B cell (primary cell): ENCODE measurements at places on chromosomes 1 and 21. TPM values are rescaled to one million over a fixed set of nuclear protein-coding genes. Genes with fewer than 3 reads are reported as not detected.
A peak's percentile ranks its signal among the peaks of the same experiment; 100 is the strongest.

The TP73 gene
- polyA plus RNA-seq: 0.26 and 2.4 TPM in 2 replicates

The TXLNA gene
- 16.9 and 23.0 TPM in 2 replicates for polyA plus RNA-seq

The FCRLA gene
- 105 and 248 TPM in 2 replicates for polyA plus RNA-seq

The SAMD11 gene
- polyA plus RNA-seq: not detected in 2 replicates

The PPIE gene
- polyA plus RNA-seq: 64.4 and 78.3 TPM in 2 replicates

The LRRC38 gene
- not detected in 2 replicates for polyA plus RNA-seq

The RCAN1 gene
- 0.91 and 0.97 TPM in 2 replicates for polyA plus RNA-seq

The PLA2G2E gene
- polyA plus RNA-seq: not detected in 2 replicates

The HSPB7 gene
- polyA plus RNA-seq: not detected in 2 replicates

The CR1 gene
- polyA plus RNA-seq: 22.0 and 26.4 TPM in 2 replicates

The CELA2B gene
- not detected in 2 replicates for polyA plus RNA-seq

The HCRTR1 gene
- polyA plus RNA-seq: not detected in 2 replicates

The ARTN gene
- polyA plus RNA-seq: 0.13 and 0.29 TPM in 2 replicates

The ZYG11A gene
- polyA plus RNA-seq: 0.24 and 0.53 TPM in 2 replicates

DNA sequence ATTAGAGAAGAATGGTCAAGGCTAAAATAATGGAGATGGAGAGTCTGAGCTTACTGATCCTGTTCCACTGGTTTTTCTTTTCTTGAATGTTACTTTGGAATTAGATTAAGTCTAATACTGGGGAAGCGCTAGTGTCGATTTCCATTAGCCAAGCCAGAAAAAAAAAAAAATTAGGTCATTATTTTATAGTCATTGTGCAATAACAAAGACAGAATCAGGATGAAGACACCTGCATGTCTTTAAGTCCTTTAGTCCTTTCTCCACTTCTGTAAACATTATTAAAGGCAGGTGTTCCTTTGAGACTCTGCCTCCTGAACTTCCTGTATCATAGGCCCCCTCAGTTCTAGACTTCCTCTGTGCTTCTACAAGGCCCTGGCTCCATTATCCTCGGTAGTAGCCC, 42.8 kb downstream of the MYSM1 start:
- H3K4me3 ChIP-seq: no peak overlapping the region
- no peaks in the 10 kb centered on the region for H3K4me1 ChIP-seq
- DNase-seq: no peak

- H3K27ac ChIP-seq: no peak overlapping the region
- no peaks in the 10 kb centered on the region for H3K36me3 ChIP-seq
- H3K27me3 ChIP-seq: peaks cover 2% of the 10 kb centered on the region
- no peak for DNase-seq
- H3K4me1 ChIP-seq: no peaks in the 10 kb centered on the region
These were observed 68.1 kb upstream of the AK4 start for GRCh38 chr1:65079941-65080340.

GRCh38 chr1:80639777-80640533, 1160.8 kb upstream of the ADGRL2 start:
- H3K4me3 ChIP-seq: peak overlapping the region; percentile 51
- H3K27me3 ChIP-seq: no peaks in the 10 kb centered on the region
- peak overlapping the region; percentile 54 for H3K27ac ChIP-seq
- H3K4me1 ChIP-seq: peaks cover 21% of the 10 kb centered on the region

GRCh38 chr1:92756537-92756936, 28.4 kb downstream of the EVI5 start:
- DNase-seq: no peak
- no peaks in the 10 kb centered on the region for H3K27me3 ChIP-seq
- no peaks in the 10 kb centered on the region for H3K4me1 ChIP-seq
- peaks cover 6% of the 10 kb centered on the region for H3K36me3 ChIP-seq
- no peak overlapping the region for H3K4me3 ChIP-seq
- H3K27ac ChIP-seq: no peak overlapping the region

GRCh38 chr1:219549215-219549614, 63.7 kb downstream of the ZC3H11B start:
- no peaks in the 10 kb centered on the region for H3K4me1 ChIP-seq

DNA sequence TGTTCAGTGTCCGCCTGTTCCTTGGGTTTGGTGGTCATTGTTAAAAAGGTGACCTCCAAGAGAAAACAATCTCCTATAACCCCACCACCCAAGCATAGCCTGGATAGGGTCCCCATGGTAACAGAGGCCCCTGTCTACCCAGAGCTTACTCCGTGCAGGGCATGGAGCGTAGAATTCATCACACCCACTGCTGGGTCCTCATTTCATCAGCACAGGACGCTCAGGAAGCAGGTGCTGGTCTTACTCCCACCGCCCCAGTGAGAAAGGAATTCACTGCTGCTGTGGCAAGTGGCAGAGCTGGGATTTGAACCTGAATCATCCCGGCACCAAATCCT, 37.0 kb downstream of the ARHGEF10L start:
- DNase-seq: no peak
- no peak overlapping the region for H3K4me3 ChIP-seq
- no peaks in the 10 kb centered on the region for H3K4me1 ChIP-seq
- no peak overlapping the region for H3K27ac ChIP-seq
- H3K27me3 ChIP-seq: no peaks in the 10 kb centered on the region
- no peaks in the 10 kb centered on the region for H3K36me3 ChIP-seq

DNA sequence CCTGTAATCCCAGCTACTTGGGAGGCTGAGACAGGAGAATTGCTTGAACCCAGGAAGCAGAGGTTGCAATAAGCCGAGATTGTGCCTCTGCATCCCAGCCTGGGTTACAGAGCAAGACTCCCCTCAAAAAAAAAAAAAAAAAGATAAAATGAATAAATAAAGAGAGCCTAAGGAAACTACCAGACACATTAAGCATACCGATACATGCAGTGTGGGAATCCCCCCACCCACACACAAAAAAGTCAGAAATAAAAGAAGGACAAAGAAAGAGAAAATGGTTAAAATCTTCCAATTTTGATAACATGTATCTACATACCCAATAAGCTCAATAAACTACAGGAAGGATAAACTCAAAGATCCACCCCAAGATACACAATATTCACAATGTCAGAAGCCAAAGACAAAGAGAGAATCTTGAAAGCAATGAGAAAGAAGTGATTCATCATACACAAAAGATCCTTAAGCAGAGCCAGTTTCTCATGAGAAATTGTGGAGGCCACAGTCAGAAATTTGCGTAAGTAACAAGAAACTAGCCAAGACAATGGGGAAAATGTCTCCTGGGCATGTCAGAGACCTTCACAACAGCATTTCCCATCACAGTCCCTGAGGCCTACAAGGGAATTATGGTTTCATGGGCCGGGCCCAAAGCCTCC, 1197.0 kb downstream of the AMY1C start:
- DNase-seq: no peak
- no peak overlapping the region for H3K27ac ChIP-seq
- no peaks in the 10 kb centered on the region for H3K27me3 ChIP-seq

DNA sequence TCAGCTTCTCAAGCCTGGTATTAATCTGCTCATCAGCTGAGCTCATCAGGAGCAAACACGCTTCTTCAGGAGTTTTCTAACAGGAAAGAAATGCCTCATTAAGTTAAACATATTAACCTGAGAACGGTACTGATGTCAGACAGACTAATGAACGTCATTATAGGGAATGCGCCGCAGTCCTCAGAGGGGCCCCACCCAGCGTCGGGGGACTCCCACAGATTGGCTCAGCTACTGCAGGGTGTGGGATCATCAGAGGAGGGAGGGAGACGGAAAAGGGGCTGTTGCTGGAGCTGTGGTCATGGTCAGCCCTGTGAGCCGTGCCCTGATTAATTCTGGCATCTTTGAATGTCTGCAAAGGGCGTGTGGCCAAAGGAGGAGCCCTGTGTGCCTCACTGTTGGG, 348.5 kb downstream of the PTPRU start:
- H3K36me3 ChIP-seq: no peaks in the 10 kb centered on the region
- DNase-seq: no peak
- H3K4me1 ChIP-seq: no peaks in the 10 kb centered on the region

GRCh38 chr1:54922921-54923421, 36.0 kb upstream of the DHCR24 start:
- no peaks in the 10 kb centered on the region for H3K4me1 ChIP-seq
- no peaks in the 10 kb centered on the region for H3K27me3 ChIP-seq
- H3K36me3 ChIP-seq: no peaks in the 10 kb centered on the region

GRCh38 chr21:35071347-35071746, 22.2 kb upstream of the RUNX1 start:
- no peaks in the 10 kb centered on the region for H3K4me1 ChIP-seq
- H3K27ac ChIP-seq: no peak overlapping the region
- no peaks in the 10 kb centered on the region for H3K36me3 ChIP-seq

- H3K4me1 ChIP-seq: peaks cover 13% of the 10 kb centered on the region
- H3K4me3 ChIP-seq: peak overlapping the region; percentile 95
- no peaks in the 10 kb centered on the region for H3K27me3 ChIP-seq
- H3K27ac ChIP-seq: no peak overlapping the region
- no peak for DNase-seq
- H3K36me3 ChIP-seq: peaks cover 1% of the 10 kb centered on the region
These were observed 546 bp downstream of the DONSON start for GRCh38 chr21:33587792-33588484.

GRCh38 chr1:31621847-31622730, 4.6 kb downstream of the HCRTR1 start:
- H3K4me1 ChIP-seq: peaks cover 13% of the 10 kb centered on the region
- H3K27me3 ChIP-seq: no peaks in the 10 kb centered on the region

DNA sequence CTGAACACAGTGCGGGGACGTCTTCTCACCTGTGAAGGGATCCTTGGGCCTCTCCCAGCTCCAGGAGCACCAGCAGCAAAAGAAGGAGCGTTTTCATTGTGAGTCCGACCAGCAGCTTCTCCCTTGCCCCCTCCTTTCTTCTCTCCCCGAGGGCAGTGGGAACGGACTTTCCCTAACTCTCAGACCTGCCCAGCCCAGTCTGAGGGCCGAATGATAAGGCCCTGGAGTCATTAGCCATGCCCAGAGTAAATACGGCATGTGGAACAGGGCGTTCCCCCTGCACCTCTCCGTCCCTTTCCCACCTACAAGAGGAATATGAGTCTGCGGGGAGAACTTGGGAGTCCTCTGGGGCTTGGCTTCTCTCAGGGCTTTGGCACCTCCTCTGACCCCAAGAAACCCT, at the start of gene CTSE:
TSS of gene CTSE (minus strand) at position 201 of the 400 bp plus-strand sequence. CDS start at position 97, 104 bp downstream.
- no peak for DNase-seq
- H3K27me3 ChIP-seq: no peaks in the 10 kb centered on the region
- H3K27ac ChIP-seq: no peak within 1 kb of the TSS
- no peaks in the 10 kb centered on the region for H3K36me3 ChIP-seq
- no peak within 1 kb of the TSS for H3K4me3 ChIP-seq

GRCh38 chr1:172448995-172449584, 5.2 kb upstream of the PIGC start:
- no peaks in the 10 kb centered on the region for H3K36me3 ChIP-seq
- no peak for DNase-seq
- H3K27me3 ChIP-seq: no peaks in the 10 kb centered on the region
- peaks cover 9% of the 10 kb centered on the region for H3K4me1 ChIP-seq
- no peak overlapping the region for H3K27ac ChIP-seq

DNA sequence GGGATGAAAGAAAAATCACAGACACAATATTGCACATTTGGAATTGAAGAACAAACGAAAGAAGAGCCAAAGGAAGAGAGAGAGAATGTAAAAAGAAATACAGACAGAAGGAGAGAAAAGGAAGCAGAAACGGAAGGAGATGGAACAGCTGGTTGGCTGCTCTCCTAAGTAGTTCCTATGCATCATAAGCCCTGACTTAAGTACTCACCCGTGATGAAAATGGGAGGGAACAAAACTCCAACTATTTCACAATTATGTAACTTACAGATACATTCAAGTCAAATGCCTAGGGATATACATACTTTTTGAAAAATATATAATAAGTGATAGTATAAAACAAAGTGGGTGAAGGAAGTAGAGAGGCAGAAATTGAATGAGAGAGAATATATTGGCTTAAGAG, 88.5 kb downstream of the TTLL7 start:
- no peak overlapping the region for H3K27ac ChIP-seq
- no peak overlapping the region for H3K4me3 ChIP-seq
- H3K27me3 ChIP-seq: no peaks in the 10 kb centered on the region
- no peaks in the 10 kb centered on the region for H3K4me1 ChIP-seq
- no peak for DNase-seq

- H3K27ac ChIP-seq: no peak overlapping the region
- H3K27me3 ChIP-seq: no peaks in the 10 kb centered on the region
- no peak overlapping the region for H3K4me3 ChIP-seq
- H3K4me1 ChIP-seq: no peaks in the 10 kb centered on the region
These were observed 150.9 kb upstream of the VAMP3 start for GRCh38 chr1:7620196-7620595.

GRCh38 chr1:11927866-11928592, 1.8 kb upstream of the KIAA2013 start:
- no peak overlapping the region for H3K4me3 ChIP-seq
- no peak for DNase-seq

DNA sequence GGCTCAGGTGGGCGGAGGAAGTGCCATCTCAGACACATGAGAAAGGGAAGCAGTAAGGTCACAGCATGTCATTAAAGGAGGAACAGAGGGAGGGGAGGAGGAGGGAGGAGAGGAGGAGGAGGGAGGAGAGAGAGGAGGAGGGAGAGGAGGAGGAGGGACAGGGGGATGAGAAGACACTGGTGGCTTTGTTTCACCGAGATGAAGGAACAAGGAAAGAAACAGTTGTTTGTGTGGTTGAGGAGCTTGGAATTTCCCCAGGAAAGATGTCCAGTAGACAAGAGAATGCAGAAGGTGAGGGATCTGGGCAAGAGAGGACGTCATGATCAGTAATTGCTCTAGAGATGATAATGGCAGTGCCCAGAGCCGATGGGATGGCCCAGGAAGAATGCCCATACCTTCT, 97.7 kb downstream of the AJAP1 start:
- DNase-seq: no peak
- H3K4me1 ChIP-seq: no peaks in the 10 kb centered on the region
- H3K4me3 ChIP-seq: no peak overlapping the region

DNA sequence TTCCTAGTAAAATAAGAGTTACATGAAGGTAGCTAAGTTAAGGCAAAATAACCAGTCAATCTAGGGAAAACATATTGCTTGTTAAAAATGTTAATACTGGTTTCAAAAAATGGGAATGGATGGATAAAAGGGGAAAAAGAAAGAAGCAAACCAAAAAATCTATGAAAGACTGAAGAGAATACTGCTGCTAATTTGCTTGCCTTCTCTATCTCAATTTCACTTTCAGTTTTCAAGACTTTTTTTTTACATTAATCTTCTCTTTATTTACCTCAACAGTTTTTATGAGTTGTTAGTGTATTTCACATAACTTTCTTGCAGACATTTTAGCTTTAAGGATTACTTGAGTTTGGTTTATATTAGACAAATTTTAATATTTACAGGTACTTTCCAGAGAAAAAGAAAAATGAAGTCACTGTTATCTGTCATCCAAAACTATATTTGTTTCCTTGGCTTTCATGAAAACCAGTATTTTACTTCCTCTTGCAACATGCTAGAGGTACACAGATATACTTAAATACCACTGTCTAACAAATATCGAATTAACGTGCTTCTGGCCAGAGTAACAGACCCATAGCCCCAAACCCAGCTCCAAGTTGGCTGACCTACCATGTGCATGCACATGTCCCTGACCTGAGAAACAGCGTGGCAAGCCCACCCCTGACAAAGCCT, 70.7 kb downstream of the COL24A1 start:
- DNase-seq: no peak
- H3K27me3 ChIP-seq: no peaks in the 10 kb centered on the region
- no peaks in the 10 kb centered on the region for H3K4me1 ChIP-seq
- no peak overlapping the region for H3K4me3 ChIP-seq
- no peak overlapping the region for H3K27ac ChIP-seq
- H3K36me3 ChIP-seq: no peaks in the 10 kb centered on the region

- no peak overlapping the region for H3K27ac ChIP-seq
- no peak overlapping the region for H3K4me3 ChIP-seq
- H3K27me3 ChIP-seq: no peaks in the 10 kb centered on the region
- H3K36me3 ChIP-seq: no peaks in the 10 kb centered on the region
- no peak for DNase-seq
These were observed 876.5 kb downstream of the USP25 start for GRCh38 chr21:16606271-16606670.
